ENCODE measurements at places on chromosomes 2 and 18.

- no peak for DNase-seq
These were observed 21.9 kb downstream of the RTP5 start for GRCh38 chr2:241891315-241891987.

DNA sequence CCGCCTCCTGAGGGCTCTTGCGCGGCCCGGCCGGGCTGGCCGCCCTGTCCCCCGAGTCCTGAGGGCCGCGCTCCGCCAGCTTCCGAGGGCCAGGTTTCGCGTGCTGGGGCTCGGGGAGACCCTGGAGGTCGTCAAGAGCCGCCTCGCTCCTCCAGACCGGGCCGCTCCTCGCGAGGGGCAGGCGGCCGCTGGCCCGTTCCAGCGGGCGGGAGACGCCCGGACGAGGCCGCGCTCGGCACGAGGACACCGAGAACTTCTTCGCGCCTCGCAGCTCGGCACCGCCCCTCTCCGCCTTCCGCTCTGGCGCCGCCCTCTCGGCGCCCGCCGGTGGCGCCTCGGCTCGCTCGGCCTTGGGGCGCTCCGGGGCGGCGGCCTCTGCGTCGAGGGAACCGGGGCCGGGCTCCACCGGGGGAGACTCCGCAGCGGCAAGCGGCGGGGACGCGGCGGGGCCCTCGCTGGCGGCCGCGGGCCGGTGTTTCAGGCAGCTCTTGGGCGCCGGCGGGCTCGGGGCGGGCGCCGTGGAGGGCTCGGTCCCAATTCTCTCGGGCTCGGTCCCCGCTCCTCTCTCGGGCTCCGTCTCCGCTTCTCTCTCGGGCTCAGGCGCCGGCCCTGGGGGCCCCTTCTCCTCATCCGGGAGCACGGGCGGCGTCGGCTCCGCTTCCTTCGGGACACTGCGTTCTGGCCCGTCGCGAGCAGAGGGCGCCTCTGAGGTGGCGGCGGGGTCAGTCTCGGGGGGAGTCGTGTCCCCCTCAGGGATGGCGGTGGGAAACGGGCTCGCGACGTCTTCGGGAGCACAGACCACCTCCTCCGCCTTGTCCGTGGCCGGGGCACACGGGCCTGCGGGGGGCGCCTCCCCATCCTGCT is 91.6 kb upstream of the MGAT4A start:
- no peak for DNase-seq

- no peak for DNase-seq
These were observed 41.2 kb downstream of the GBX2 start for GRCh38 chr2:236127010-236127409.

DNA sequence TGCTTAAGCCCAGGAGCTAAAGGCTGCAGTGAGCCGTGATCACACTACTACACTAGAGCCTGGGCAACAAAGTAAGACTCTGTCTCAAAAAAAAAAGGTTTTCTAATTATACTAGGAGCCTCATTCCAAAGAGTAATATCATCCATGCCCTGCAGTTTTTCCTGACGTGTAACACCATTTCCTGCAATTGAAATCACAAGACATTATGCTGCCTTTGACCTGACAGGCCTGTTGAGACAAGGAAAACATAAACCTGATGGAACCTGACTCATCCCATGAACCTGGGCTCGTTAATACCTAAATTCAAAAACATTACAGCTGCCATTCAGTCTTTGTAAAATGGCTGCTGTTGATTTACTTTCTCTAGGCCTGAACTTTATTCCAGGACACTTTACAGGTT is 58.7 kb upstream of the PEX13 start:
- no peak for DNase-seq

DNA sequence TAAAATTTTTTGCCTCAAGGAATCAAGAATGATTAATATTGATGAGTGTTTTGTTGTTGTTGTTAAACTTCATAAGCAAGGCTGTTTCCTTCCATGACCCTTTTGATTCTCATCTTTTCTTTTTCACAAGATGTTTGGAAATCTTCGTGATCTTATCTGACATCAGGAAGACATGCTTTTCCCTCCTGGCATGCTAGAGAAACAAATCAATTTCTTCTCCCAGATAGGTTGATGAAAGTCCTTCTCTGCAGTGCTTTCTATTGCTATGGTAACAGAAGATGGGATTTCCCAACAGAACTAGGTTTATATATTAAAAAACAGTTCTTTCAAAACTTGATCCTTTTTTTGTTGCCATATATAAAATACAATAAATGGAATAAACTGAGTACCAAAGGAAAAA is 85.2 kb downstream of the EML6 start:
- DNase-seq: no peak

DNA sequence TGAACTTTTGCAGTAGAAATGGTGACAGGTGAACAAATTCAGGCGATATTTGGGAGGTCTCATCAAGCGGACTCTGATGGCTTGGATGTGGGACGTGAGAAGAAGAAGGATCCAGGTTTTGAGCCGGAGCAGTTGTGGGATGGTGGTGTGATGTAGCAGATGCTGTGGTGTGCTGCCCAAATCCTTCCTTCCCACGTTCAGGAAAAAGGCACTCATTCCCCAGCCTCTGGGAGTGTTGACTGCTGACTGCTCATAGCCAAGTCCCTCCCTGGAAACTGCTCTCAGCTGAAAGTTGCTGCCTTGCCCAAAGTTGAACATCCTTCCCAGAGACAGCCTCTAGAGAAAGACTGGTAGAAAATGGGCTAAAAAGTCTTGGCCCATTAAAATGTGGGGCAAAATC is 890.3 kb upstream of the ACVR2A start:
- DNase-seq: no peak

- DNase-seq: no peak
These were observed 2.2 kb downstream of the RNU4ATAC start for GRCh38 chr2:121532894-121533293.

DNA sequence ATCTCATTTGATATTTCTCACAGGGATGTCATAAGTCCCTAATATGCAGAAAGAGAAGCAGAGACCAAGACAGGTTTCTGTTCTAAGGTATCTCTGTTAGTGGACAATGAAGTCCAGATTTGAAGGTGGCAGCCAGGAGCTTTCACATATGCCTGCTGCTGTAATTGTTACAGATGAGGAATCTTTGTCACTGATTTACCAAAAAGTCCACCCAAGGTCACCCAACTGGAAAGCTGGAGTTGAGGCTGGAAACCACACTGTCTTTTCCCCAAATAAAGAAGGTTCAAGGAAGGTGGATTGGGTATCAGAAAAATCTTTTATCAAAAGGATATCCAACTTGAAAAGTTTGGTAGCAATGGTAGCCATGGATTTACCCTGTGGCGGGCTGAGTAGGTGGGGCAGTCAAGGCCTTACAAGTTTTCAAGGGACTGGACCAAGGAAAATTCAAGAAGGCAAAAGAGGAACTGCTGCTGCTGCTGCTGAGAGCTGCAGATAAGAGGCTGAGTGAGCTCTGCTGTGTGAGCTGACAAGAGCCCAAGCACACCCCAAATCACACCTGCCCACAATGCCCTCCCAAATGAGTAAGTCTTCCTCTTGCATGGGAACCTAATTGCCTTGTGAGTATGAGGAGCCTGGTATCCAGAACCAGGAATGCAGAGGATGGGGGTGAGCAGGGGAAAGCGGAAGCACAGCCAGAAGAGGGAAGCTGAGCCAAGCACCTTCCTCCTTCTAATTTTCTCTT is 241.2 kb downstream of the ANAPC1 start:
- DNase-seq: no peak

- no peak for DNase-seq
These were observed 35.1 kb downstream of the MAPRE2 start for GRCh38 chr18:35076135-35076924.

DNA sequence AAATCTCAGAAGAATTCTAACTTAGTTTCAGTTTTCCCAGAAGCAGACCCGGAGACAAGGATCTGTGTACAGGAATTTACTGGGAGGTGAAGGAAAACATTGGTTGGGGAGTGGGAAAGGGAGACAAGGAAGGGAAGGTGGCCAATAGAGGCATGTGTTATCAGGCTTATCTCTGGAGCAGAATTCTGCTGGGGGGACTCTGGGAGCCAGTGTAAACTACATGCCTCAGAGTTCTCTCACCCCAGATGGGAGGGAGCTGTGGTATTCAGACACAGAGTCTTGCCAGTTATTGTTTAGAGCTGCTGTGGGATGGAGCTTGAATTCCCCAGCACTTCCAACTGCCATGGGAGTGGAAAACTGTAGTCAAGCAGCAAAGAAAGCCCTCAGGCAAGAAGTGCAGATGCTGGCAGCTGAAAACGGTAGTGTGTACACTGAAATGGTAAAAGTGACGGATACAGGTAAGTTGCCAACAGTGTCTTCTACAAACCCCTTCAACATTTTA is 19.0 kb downstream of the DNPEP start:
- no peak for DNase-seq

- no peak for DNase-seq
These were observed 42.7 kb upstream of the GLS start for GRCh38 chr2:190837952-190838361.

GRCh38 chr2:70995426-70995729 is 705 bp upstream of the TEX261 start:
- DNase-seq: peak; percentile 38

DNA sequence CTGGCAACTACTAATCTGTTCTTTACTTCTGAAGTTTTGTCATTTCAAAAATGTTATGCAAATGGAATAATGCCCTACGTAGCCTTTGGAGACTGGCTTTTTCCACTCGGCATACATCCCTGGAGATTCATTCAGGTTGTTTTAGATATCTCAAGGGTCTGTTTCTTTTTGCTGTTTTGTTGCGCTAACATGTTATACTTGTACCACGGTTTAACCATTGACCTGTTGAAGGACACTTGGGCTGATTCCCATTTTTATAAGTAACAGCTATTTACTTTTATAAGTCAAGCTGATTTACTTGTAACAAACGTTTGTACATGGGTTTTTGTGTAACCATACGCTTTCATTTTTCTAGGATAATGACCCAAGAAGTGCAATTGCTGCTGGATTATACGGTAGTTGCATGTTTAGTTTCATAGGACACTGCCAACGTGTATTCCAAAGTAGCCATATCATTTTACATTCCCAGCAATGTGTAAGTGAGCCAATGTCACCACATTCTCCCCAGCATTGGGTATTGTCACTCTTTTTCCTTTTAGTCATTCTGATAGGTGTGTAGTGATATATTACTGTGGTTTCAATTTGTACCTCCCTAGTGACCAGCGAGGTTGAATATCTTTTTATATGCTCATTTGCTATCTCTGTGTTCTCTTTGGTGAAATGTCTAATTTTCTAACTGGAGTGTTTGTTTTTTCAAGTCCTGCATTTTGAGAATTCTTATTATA is 36.5 kb upstream of the STAT4 start:
- no peak for DNase-seq

- no peak for DNase-seq
These were observed 491.2 kb downstream of the PIK3C3 start for GRCh38 chr18:42446195-42446594.

- DNase-seq: no peak
These were observed 21.1 kb downstream of the MBP start for GRCh38 chr18:77111449-77111848.

DNA sequence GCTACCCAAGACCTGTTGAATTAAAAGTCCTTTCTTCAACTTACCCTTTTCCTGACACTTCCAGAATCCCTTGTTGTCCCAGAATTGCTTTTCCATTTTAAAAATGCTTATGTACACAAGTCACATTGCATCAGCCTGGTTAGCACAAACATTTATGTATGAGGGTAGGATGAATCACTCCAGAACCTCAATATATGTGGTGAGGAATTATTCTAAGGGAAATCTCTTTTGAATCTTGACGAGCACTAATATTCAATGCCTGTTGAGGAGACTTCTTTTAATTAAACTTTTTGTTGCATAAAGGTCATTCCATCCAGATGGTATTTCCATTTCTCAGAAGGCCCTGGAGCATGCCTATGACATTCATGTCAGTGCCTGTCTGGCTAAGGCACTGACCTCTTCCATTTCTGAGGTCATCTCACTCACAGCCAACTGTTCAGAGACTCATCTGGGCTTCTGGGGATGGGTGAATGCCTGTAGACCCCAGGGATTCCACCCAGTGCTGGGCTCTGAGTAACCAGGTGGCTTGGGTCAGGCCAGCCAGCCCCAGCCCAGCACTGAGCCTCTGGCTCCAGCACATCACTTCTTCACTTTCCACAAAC is 28.2 kb downstream of the ACMSD start:
- DNase-seq: no peak

GRCh38 chr2:84314901-84315330 is 144.2 kb downstream of the SUCLG1 start:
- DNase-seq: peak; percentile 27

GRCh38 chr2:157930728-157931127 is 54.6 kb upstream of the ACVR1 start:
- DNase-seq: no peak

Measured in stimulated activated CD8-positive, alpha-beta memory T cell treated with anti-CD3 and anti-CD28 coated beads, Interleukin-2, amount 100 ng/mL, for 1 hour (primary cell).